NCI-H774 (cell line): ENCODE measurements at places on chromosomes 5 and 9.

GRCh38 chr5:140603734-140604133 lies 29.2 kb downstream of the CD14 start:
- DNase-seq = no peak

DNA sequence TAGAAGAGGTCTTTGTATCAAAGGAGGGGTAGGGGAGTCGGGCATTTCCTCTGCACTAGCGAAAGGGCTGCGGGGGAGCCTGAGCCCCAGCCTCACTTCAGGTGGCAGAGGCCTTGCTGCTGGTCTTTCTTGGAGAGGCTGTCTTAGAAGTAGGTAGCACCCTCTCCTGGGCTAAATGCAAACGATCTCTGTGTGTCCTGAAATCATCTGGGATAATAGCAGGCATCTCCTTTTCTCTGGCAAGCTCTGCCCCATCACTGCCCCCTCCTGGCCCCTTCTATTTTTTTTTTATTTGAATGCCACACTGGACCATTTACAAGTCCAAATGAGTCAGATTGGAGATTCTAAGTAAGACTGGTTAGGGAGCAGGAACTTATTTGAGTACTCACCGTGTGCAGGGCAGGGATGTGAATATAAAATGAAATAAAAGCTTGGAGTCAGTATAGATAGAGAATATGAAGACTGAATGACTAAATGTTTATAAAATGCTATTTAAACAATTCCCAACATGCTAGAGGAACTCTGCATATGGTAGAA lies 137.1 kb downstream of the FGF1 start:
- peak; percentile 49 for DNase-seq

DNA sequence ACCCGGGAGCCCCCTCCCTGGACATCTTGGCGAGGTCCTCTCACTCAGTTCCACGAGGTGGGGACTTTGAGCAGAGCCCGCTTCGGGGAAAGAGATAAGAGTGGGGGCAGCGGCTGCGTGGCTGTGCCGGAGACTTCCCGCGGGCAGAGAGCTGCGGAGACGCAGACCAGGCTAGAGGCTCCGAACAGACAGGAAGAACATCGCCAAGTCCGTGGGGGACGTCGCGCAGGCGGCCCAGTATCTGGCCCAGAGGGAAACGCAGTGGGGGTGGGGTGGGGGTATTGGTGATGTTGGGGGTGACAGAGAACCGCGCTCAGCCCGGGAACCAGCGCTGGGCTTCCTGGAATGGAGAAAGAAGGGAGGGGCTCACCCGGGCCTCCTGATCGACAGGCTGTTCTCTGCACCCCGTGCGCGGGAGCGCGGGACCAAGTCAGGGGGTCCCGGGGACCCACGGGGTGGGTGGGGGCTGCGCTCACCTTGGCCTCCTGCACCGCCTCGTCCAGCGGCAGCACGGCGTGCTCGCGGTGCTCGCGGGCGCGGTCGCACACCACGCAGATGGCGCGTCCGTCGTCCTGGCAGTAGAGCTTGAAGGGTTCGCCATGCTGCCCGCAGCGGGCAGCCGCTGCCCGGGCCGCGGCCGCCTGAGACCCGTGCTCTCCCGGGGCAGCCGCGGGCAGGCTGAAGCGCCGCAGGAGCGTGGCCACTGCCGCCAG lies 727 bp downstream of the TRIM7 start:
- DNase-seq = no peak

DNA sequence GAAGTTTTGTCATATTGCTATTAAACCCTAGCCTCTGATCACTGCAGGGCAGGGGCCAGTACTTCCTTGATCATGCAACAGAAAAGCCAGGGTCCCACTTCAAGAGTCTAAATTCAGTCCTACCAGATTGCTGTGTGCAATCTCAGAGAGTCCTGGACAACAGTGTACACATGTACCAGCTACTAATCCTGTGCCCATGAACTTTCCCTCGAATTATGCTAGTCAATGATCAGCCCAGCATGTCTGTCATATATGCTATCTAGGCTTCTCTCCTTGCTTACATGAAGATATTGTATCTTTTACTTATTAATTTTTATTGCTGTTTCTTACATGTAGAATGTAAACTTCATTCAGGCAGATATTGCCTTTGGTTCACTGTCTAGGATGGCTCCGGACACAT lies 367.0 kb downstream of the NTRK2 start:
- no peak for DNase-seq

DNA sequence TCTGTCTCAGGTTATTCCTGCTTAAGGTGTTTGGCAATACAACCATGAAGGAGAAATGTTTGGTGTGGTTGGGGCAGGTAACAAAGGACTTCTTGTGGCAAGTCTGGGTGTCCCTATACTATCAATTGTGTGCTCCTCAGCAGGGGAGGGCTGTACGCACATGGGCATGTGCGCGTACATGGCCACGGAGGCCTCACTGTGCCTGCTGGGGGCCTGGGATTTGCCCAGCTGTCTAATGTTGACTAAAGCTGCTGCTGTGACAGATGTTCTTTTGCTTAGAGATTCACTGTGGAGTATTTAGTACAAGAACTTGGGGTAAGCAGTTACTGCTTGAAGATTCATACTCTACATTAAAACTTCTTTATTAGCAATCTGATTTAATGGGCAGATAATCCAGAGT lies 97.5 kb downstream of the HSPA4 start:
- peak; percentile 50 for DNase-seq

DNA sequence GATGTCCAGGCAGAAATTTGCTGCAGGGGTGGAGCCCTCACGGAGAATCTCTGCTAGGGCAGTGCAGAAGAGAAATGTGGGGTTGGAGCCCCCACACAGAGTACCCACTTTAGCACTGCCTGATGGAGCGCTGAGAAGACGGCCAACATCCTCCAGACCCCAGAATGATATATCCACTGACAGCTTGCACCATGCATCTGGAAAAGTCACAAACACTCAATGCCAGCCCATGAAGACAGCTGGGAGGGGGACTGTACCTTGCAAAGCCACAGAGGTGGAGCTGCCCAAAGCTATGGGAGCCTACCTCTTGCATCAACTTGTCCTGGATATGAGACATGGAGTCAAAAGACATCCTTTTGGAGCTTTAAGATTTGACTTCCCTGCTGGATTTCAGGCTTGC lies 426.3 kb upstream of the FAM174A start:
- DNase-seq = no peak

DNA sequence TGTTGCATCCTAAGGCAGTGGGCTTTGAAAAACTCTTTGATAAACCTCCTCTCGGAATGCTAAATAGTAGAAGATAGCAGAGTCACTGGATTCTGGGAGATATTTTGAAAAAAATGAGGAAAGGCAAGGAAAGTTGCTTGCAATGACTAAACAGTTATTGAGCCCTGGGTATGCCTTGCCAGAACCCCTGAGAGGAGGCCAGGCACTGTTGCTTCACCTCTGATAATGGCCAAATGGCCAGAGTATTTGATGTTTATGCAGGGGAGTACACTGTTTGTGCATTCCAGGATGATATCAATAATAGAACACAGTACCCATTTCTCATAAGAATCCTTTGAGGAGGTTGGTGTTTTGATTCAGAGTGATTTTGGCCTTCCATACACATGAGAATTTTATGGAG lies 935.1 kb upstream of the WWC1 start:
- DNase-seq = no peak

- no peak for DNase-seq
These were observed 223.4 kb downstream of the DOCK8 start for GRCh38 chr9:438066-438465.

DNA sequence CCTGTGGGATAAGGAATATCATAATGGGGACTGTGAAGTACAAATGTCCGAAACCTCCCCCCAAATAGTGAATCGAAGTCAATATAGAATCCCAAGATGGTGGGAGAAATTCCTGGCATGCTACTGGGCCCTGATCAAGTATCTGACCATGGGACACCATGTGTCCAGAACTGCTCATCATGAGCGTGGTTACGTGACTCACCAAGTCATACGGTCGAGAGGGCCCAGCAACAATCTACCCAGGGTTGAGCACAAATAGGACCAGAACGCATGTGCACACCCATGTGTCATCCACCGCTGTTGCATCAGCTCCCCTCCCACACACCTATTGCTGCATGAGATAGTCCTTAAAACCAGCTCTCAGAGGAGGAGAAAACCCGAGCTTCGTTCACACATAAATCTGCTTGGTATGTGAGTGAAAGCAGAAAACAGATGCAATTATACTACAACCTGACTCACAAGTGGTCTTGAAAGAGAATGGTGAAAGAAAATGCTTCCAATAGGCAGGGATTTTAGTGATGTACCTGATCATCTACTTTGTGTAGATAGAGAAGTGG lies 353.2 kb downstream of the CWC27 start:
- DNase-seq = no peak

GRCh38 chr5:66757219-66757833 lies 161.1 kb downstream of the MAST4 start:
- DNase-seq = peak; percentile 9

GRCh38 chr5:127337876-127338275 lies 47.3 kb downstream of the MEGF10 start:
- DNase-seq = no peak

- DNase-seq = no peak
These were observed 9.7 kb upstream of the TGFBI start for GRCh38 chr5:136018814-136019783.

- no peak for DNase-seq
These were observed 68.4 kb downstream of the COL27A1 start for GRCh38 chr9:114223564-114224246.

GRCh38 chr5:135894276-135894675 lies 1.4 kb downstream of the IL9 start:
- DNase-seq = no peak

- DNase-seq = no peak
These were observed 27.6 kb downstream of the COL15A1 start for GRCh38 chr9:98971168-98971914.

- no peak for DNase-seq
These were observed 19.9 kb downstream of the IFNW1 start for GRCh38 chr9:21121595-21122251.

GRCh38 chr9:98501819-98502218 lies 206.9 kb downstream of the GABBR2 start:
- no peak for DNase-seq

GRCh38 chr5:77494935-77495334 lies 2.8 kb upstream of the WDR41 start:
- DNase-seq = no peak

DNA sequence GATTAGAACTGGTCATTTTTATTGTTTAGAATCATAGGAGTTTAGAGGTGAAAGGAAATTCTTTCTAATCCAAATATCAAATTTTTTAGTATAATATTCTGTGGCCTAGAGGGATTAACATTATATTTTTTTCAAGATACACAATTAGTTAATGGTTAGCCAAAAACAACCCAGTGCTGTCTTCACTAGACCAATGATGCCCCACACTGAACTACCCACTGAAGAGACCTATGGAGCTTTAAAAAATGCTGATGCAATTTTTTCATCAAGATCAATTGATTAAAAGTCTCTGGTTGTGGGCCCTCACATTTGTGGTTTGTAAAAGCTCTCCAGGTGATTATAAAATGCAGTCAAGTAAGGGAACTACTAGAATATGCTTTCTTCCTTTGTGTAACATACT lies 274.1 kb upstream of the C9orf72 start:
- DNase-seq = no peak

DNA sequence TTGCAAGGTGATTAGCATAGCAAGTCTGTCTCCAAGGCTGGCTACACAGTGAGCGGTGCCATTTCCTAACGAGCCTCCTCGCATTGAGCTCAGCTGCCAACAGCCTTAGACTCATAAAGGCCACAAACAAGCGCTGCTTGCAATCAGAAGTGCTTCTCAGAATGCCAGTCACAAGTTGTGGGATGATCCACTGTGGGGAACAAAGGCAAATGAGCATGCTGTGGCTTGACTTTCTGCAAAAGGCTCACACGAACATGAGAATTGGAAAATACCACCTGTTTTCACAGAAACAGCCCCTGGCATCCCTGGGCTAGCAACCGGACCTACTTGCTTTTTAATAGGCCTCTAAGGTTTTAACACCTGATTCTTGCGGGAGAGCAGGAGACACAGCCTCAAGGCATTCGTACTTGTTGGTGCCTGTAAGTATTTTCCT lies 215.5 kb downstream of the FANCC start:
- no peak for DNase-seq

GRCh38 chr9:99948896-99949295 lies 42.4 kb downstream of the STX17 start:
- DNase-seq = no peak

- DNase-seq = no peak
These were observed 342.8 kb downstream of the EBF1 start for GRCh38 chr5:158756871-158757270.

GRCh38 chr9:16329671-16330113 lies 540.8 kb downstream of the BNC2 start:
- no peak for DNase-seq

GRCh38 chr9:706606-707459 lies 134.7 kb upstream of the DMRT1 start:
- DNase-seq = peak; percentile 23

- DNase-seq = no peak
These were observed 56.7 kb downstream of the FAM114A2 start for GRCh38 chr5:153981905-153982605.

GRCh38 chr9:89606624-89607311 lies 2.0 kb downstream of the GADD45G start:
- DNase-seq = no peak

- no peak for DNase-seq
These were observed 5.6 kb upstream of the PURA start for GRCh38 chr5:140108093-140109017.

DNA sequence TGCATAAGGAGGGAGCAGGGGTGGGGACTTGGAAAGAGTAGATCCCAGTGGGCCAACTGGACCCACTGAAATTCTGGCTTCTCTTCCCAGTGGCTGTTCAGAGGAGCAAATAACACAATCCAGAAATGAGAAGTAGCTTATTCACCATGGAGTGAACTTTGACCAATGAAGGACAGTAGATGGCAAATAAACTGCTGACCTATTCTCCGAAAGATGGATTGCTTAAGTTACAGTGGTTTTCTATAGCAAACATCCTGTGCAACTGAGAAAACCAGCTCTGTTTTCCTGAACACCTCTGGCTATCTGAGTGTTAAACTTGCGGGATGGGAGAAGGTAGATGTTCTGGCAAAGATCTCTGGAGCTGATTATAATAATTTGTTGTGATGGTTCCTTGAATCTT lies 325.1 kb downstream of the SPATA31D1 start:
- DNase-seq = no peak

DNA sequence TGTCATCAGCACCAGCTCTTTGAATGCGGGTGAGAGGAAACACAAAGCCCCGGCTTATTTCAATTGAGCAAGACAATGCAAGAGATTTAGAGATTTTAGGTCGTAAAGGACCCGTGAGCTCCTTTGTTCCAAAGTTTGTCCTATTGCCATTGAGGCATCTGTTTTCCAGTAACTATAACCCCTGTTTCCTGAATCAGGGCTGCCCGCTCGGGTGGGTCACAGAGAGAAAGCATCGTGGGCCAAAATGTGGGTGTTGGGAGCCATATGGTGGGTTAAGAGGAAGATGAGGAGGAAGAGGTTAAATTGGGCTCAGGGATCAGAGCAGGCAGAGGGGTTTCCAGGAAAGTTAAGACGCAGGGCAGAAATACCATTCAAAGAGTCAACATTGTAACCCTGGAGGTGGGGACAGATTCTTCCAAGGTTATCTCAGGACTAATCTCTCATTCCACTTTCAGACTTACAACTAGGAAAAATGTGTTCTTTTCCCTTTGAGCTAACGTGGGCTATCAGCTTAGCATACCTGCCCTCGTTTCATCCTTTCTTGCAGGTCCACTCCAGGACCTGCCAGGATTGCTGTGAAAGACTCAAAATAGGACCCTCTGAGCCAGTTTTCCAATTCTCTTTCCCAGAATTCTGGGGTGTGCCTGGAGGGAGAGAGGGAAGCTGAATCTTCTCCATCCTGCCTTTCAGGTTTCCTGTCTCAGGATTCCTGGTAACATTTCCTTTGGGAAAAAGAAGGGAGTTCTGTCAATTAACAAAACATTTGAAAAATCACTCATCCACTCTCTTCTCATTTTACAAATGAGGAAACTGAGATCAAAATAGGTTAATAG lies 95.5 kb upstream of the TAF11L2 start:
- no peak for DNase-seq
